ENCODE measurements at places on chromosomes 7 and 10.

- DNase-seq: no peak
Measured at GRCh38 chr7:40733578-40733977, 598.8 kb downstream of the SUGCT start.

- no peak for DNase-seq
Measured at GRCh38 chr10:73635781-73636180, 5.5 kb downstream of the MYOZ1 start.

DNA sequence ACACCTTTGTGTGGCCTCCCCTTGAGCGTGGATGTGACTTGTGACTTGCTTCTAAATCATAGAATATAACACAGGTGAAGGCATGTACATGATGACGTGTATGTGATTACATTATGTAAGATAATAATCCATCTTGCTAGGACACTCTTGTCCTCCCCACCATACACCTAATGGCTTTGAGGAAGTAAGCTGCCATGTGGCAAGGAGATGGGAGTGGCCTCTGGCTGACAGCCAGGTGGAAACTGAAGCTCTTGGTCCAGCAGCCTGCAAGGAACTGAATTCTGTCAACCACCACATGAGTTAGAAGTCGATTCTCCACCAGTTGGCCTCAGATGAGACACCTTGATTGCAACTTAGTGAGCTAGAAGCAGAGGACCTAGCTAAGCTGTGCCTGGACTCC lies 67.4 kb upstream of the ELN start:
- DNase-seq: no peak

- no peak for DNase-seq
Measured at GRCh38 chr10:77960829-77961329, 34.3 kb upstream of the DLG5 start.

DNA sequence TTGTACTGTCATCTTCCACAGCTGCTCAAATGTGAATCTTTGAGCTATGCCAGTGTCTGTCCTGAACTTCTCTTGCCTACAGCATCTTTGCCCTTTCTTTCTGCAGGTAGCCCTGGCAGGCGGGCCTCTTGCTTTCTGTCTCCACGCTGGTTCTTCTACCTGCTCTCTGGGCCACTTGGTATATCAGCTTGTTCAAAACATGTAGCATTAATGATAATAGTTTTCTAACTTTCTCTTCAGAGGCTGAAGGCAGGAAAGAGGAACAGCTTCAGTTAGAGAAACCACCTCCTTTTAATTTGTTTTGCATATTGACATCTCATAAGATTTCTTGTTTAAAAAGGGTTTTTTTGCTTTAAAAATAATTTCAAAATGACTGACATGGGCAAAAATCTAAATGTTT lies 923 bp upstream of the FGL2 start:
- no peak for DNase-seq

DNA sequence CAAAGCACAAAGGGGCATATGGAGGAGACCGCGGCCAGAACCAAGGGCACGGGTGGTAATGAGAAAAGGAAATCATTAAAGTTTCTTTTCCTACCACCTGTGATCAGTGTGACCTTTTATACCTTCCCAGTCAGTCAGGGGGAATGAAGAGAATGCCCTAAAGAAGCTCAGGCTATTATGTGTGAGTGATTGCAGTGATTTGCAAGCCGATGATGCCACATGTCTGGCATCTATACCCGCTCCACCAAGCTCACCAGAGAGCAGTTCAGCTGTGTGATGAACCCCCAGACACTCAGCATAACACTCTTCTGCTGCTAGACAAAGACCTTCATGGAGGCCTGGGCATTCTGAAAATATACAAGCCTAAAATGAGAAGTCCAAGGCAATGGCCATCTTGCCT lies 106.2 kb upstream of the AGK start:
- DNase-seq: no peak

GRCh38 chr7:50684011-50684712 lies 98.5 kb downstream of the GRB10 start:
- no peak for DNase-seq

DNA sequence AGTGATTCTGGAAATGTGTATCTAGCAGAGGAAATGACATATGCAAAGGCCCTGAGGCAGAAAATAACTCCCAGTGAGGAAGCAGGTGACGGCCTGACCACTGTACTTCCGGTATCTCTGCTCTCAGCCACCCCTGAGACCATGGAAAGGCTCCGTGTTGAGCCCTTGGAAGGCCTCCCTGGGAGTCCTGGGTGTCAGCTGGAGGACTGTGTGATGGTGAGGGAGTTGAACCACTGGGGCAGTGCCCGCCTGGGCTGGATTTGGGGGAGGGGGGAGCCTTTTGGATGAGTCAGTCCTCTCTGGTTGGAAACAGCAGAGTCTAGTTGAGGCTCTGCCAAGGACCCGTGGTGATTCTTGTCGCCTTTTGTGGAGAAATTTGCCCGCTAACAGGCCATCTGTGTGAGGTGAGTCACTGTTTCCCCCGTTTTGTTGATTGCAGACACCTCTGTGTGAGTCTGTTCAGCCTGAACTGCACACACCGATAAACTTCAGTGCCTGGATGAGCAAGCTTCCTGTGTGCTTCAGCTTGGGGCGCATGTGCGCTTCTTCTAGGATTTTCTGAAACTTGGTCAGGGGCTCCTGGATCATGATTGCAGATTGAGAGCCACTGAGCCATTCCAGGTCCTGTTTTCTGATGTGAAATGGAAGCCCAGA lies 98.6 kb downstream of the GRK5 start:
- DNase-seq: no peak

GRCh38 chr7:44284216-44284615 lies 41.2 kb downstream of the CAMK2B start:
- DNase-seq: no peak

GRCh38 chr10:32000937-32001336 lies 55.3 kb downstream of the KIF5B start:
- DNase-seq: no peak

GRCh38 chr7:76108540-76109233 lies 60.8 kb downstream of the MDH2 start:
- no peak for DNase-seq

- peak; percentile 7 for DNase-seq
Measured at GRCh38 chr7:16564909-16565426, 38.3 kb downstream of the LRRC72 start.

GRCh38 chr7:130148561-130148960 lies 56.6 kb downstream of the TMEM209 start:
- DNase-seq: peak; percentile 77

GRCh38 chr10:101901340-101901739 lies 57.7 kb upstream of the KCNIP2 start:
- DNase-seq: no peak

DNA sequence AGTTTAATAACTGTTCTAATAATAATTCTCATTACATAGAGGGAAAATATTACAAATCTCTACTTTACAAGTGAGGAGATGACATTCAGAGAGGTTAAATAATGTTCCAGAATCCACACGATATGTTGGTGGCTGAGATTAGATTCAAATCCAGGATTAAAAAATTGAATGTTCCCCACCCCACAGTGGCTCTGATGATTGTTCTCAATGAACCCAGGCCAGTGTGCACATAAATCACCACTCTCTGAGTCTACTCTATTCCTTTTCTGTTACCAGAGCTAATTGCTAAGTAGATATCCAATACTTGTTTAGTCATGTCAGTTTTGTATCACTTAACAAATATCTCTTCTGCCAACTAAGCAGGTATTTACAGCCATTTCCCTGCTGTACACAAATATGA lies 281.0 kb downstream of the ABCA13 start:
- DNase-seq: no peak

DNA sequence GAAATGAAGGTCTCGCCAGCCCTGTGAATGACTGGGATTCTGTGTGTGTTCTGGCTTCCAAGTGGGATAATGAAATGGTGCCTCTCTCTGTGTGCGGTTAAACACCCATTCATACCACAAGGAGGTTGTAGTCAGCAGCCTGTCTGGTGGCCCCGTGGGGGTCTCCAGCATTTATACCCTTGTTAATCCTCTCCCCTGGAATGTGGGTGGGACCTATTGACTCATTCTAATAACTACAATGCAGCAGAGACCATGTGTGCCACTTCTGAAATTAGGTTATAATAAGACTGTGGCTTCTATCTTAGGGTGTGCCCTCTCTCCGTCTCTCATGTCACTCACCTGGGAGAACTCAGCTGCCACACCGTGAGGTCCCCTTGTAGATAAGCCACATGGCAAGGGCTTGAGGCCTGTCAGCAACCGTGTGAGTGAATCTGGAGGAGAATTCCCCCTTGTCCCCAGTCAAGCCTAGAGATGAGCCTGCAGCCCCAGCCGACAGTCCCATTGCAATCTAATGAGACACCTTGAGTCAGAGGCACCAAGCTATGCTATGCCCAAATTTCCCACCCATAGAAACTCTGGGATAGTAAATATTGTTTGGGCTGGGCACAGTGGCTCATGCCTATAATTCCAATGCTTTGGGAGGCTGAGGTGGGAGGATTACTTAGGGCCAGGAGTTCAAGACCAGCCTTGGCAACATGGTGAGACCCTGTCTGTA lies 106.8 kb downstream of the GALNT17 start:
- no peak for DNase-seq

- DNase-seq: no peak
Measured at GRCh38 chr7:36145686-36146085, 7.4 kb upstream of the EEPD1 start.

DNA sequence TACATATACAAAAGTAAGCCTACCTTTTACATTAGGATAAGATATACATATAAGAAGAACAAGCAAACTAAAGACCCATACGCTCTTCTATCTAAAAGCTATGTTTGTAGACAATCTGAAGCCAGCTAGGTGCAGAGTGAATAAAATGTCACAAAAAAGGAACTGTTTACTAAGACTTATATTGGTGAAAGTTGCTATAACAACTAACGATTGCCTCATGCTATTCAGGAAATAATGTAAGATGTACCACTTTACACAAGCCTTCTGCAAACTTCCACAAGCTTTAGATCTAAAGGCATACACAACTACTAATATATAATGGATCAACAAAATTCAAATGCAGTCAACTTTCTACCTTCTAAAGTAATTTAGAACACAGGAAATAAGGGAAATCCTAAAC lies 175.1 kb downstream of the SRPK2 start:
- DNase-seq: no peak

DNA sequence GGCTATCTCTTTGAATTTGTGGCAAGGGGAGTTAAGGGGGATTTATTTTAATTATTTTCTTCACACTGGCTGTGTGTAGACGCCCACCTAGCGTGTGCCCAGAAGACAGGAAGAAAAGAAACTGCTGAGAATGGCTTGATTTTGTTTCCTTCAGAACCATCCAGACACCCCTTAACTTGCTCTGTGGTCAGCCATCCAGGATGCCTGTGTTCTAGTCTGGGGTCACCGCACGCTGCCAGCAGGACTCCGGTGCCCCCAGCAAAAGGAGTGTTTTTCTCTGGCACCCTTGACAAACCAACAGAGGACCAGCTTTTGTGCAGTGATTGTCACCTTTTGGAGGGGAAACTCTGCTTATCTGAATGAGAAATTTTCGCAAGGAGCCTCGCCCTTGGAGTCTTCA lies 5.3 kb downstream of the DDC start:
- no peak for DNase-seq

DNA sequence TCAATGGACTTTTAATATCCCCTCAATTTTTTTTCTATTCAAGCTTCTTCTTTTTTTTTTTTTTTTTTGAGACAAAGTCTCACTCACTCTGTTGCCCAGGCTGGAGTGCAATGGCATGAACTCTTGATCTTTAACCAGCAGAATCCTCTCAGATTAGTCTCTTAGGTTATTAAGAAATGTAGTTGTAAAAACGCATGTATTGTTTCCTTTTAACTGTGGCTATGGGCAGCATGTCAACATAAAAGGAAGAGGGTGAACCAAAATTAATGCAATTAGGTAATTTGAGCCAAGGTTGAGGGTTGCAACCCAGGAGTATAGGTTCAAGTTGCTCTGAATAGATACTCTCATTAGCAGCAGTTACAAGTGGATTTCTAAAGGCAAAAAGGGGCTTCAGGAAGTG lies 4.3 kb upstream of the GSTO1 start:
- DNase-seq: no peak

DNA sequence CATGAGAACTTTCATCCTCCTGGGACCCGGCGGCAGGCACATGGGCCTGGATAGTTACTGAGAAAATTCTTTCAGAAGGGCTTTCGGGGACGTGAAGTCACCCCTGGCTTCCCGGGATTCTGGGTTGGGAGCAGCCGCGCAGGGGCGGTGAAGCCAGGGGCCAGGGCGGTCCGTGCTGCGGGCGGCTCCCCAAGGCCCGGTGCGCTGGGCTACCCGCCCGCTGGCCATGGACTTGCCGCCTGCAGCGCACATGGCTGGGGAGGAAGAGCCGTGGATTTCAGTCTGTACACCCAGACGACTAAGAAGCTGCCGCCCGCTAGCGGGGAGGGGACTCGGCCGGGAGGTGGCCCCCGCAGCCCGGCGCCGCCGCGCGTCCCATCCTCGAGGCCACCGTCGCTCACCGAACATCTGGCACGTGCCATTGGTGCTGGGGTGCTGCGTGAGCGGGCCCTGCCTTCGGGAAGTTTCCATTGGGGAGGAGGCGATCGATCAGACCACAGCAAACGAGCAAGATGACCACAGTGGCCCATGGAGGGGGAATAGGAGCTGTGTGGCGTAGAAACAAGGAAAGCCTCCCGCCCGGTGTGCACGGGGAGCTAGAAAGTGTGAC lies 64.5 kb downstream of the TMEM209 start:
- DNase-seq: no peak

DNA sequence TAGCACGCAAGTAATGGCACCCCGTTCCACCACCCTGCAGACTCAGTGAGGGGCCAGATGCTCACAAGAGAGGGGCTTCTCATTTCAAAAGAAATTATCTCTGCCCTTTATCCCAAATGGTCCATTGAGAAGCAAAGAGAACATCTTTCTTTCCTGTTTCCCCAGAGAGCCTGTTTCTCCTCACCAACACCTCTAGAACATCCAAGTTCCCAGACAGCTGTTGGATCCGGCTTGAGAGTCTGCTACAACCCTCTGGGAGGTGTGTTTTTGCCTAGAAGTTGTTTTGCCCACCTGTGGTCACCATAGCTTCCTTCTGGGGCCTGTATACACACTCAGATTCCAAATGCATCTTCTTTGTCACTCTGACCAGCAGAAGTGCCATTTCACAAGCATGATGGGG lies 637.4 kb downstream of the LRMDA start:
- no peak for DNase-seq

GRCh38 chr7:44097064-44097932 lies 6.8 kb upstream of the AEBP1 start:
- DNase-seq: no peak

DNA sequence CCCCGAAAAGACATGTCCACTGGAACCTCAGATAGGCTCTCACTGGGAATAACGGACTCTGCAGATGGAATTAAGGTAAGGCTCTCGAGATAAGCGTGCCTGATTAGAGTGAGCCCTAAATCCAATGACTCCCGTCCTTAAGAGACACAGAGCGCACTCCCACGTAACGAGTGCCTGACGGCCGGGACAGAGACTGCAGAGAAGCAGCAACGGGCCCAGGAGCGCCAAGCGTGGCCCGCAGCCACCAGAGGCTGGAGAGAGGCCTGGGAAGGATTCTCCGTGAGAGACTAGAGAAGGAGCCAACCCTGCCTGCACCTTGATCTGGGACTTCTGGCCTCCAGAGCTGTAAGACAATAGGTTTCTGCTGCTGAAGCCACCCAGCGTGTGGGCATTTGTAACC lies 20.0 kb upstream of the TNRC18 start:
- DNase-seq: no peak

- no peak for DNase-seq
Measured at GRCh38 chr7:150325110-150325611, 1.8 kb upstream of the ACTR3C start.

- no peak for DNase-seq
Measured at GRCh38 chr10:100788002-100788903, 42.9 kb downstream of the PAX2 start.

All from cerebellar nuclear complex (tissue), 1 donor.